ENCODE measurements at places on chromosomes 5 and 9. TPM values are rescaled to one million over a fixed set of nuclear protein-coding genes. Genes with fewer than 3 reads are reported as not detected.
A peak's percentile ranks its signal among the peaks of the same experiment; 100 is the strongest.

The CFAP90 gene
- polyA plus RNA-seq, result 4.2 TPM

The CTNND2 gene
- polyA plus RNA-seq, result 0.68 TPM

The OBP2B gene
- not detected for polyA plus RNA-seq

The ABO gene
- polyA plus RNA-seq, result 29.2 TPM

The SPINK13 gene
- 0.23 TPM for polyA plus RNA-seq

The MARVELD2 gene
- polyA plus RNA-seq, result 2.0 TPM

The CCL27 gene
- polyA plus RNA-seq, result 0.66 TPM

The INSL4 gene
- not detected for polyA plus RNA-seq

The RANBP17 gene
- 15.4 TPM for polyA plus RNA-seq

The ZNF782 gene
- 8.3 TPM for polyA plus RNA-seq

The SREK1IP1 gene
- 16.1 TPM for polyA plus RNA-seq

The TTC33 gene
- polyA plus RNA-seq, result 22.0 TPM

The OLFM1 gene
- polyA plus RNA-seq, result 4.6 TPM

DNA sequence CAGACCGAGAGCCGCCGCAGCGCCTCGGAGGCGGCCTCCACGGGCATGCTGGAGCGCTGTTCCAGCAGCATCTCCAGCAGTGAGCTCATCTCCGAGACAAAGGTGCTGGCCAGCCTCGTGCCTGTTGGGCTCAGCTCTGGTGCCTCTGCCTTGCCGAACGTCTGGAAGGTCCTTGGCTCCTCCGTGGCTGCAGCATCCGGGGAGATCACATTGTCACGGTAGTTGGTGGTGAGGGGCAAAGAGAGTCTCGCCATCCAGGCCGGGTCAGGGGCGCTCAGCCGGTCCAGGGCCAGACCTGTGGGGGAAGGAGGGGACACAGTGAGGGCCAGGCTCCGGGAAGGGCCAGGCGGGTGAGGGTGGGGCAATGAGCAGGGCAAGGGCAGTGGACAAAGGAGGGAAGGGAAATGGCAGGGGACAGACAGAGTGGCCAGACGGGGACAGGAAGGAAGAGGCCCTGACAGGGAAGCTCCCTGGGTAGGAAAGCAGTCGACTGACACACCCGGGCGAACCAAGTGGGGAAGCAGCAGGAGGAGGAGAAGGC is 12.4 kb downstream of the PCDH12 start:
- DNase-seq, result no peak

GRCh38 chr9:129258124-129258822 is 80.2 kb upstream of the IER5L start:
- DNase-seq, result peak; percentile 79

DNA sequence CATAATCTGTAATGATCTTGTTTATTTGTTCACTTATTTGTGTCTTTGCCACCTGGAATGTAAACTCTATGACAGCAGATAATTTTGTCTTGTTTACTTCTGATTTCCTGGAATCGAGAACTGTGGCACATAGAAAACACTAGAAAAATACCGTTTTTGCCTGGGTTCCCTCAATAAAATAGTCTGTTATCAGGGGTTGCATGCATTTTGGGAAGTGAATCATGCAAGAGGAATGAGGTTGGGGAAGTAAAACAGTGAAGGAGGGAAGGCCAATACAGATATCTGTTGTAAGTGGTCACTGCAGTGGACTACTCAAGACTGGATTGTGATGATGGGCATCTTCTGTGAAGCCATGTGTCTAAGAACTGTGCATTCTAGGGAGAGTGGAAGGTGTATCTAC is 45.2 kb upstream of the IL6ST start:
- no peak for DNase-seq

GRCh38 chr9:70420441-70421271 is 6.2 kb upstream of the KLF9 start:
- DNase-seq, result peak; percentile 74

- DNase-seq, result peak; percentile 21
Measured at GRCh38 chr5:140926443-140927227, 536 bp downstream of the PCDHAC1 start.

- DNase-seq, result no peak
Measured at GRCh38 chr9:109316207-109316640, 4.6 kb downstream of the EPB41L4B start.

DNA sequence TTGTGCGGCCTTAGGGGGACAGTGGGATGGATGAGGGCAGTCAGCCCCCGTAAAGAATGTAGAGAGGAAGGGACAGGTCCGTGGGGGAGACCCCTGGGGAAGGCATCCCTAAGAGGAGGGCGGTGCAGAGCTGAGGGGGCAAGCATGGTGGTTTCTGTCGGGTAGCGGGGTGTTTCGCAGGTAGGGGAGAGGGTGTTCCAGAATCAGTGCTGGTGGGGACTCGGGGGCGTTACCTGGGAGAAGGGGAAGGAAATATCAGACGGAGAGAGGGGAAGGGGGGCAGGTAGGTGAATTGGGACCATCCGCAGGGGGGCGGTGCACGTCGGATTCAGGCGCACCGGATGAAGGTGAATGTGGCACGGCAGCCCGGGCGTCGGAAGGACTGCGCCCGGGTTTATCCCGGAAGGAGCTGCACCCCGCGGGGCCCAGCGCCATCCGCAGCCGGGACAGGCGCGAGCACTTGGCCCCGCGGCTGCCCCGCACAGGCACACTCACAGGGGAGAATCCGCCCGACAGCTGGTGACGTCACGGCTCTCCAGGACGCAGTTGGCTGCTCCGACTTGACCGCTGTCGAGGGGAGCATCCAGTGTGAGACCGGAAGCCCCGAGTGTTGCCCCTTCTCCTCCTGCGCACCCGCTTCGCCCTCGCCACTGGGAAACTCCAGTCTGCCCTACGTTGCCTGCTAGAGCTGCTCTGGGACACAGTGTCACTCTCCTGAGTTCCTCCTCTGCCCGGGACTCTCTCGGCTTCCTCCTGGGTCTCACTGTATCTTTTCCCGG is 1.3 kb downstream of the CD72 start:
- DNase-seq, result no peak

GRCh38 chr5:38258319-38259061 is at the start of gene EGFLAM:
Gene EGFLAM, plus strand, starts transcription at chr5:38258559. Its CDS starts 196 bp downstream, at chr5:38258755.
- DNase-seq, result no peak

- DNase-seq, result no peak
Measured at GRCh38 chr5:41009232-41009631, 61.9 kb downstream of the MROH2B start.

DNA sequence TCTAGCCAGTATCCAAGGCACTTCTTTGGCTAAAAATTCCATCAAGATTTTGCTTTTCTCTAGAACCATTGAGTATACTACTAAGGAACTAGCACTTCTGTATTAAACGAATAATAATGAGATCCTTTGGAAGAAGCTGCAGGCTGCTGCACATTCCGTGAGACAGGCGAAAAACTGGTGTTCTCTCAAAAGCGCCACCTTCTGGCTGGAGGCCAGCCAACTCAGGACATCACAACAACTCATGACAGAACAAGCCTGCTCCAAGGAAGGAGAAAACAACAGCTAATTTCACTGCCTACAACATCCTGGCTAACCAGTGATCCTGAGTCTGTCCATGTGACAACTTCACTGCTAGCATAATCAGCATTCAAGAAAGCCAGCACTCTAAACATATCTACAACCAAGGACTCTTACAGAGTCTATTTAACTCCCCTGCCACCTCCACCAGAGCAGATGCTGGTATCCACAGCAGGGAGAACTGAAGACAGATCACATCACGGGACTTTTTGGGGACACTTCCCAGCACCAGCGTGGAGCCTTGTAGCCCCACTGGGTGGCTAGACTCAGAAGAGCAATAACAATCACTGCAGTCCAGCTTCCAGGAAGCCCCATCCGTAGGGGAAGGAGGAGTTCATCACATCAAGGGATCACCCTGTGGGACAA is 150.5 kb downstream of the YTHDC2 start:
- DNase-seq, result no peak

GRCh38 chr9:118306801-118307200 is 602.6 kb downstream of the TLR4 start:
- no peak for DNase-seq

DNA sequence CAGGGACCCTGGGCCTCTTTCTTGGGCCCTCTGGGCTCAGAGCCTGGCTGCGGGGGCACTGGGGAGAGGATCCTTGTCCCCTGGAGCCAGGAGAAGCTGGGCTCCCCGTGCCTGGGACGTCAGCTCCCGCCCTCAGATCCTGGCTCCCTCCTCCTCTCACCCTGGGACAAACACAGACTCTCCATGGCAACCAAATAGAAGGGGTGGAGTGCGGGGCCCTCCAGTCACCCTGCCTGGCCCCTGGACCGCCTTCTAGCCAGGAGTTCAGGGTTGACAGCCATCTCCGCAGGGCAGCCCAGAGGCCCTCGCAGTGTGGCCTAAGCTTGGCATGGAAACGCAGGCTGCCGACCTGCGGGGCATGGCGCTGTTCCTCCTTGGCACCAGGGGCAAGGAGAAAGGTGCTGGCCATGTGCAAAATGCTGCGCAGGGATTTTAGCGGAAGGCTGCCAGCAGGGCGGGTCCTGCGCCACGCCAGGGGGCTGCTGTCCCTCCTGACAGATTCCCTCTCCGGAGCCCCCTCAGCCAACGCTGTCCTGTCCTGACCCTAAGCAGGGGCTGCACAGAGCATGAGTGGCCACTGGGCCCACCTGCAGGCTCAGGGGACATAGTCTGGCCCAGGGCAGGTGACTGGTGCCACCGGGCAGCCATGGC is 1.0 kb downstream of the ZDHHC11 start:
- no peak for DNase-seq

- DNase-seq, result no peak
Measured at GRCh38 chr9:27496135-27496504, 28.0 kb upstream of the IFNK start.

GRCh38 chr9:133134388-133135145 is 13.5 kb upstream of the RALGDS start:
- DNase-seq, result no peak

- no peak for DNase-seq
Measured at GRCh38 chr5:96741891-96742309, 65.8 kb downstream of the ERAP1 start.

- DNase-seq, result no peak
Measured at GRCh38 chr9:13569602-13570067, 290.1 kb upstream of the MPDZ start.

- DNase-seq, result no peak
Measured at GRCh38 chr5:139361835-139362429, 20.3 kb downstream of the PAIP2 start.

- no peak for DNase-seq
Measured at GRCh38 chr9:100084734-100085133, 14.1 kb downstream of the ERP44 start.

- peak; percentile 50 for DNase-seq
Measured at GRCh38 chr9:109585796-109586195, 87.7 kb upstream of the PTPN3 start.

- no peak for DNase-seq
Measured at GRCh38 chr9:120845255-120845654, 2.5 kb upstream of the PSMD5 start.

DNA sequence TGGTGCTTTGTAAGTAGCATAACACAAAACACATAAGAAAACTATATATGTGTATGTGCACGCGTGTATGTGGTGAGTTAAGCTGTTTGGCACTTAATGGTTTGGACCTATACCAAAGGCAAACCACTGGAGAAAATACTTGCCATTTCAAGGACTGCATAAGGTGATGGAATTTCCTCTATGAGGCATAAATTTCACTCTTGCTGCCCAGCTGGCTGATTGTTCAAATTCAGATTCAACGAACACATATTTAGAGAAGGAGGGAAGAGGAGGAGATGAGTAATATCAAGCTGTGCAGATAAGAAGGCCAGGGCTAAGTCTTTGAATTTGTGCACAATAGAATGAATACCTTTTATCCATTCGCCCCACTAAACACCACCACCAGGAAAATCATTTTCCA is 470.6 kb upstream of the MPDZ start:
- DNase-seq, result no peak

DNA sequence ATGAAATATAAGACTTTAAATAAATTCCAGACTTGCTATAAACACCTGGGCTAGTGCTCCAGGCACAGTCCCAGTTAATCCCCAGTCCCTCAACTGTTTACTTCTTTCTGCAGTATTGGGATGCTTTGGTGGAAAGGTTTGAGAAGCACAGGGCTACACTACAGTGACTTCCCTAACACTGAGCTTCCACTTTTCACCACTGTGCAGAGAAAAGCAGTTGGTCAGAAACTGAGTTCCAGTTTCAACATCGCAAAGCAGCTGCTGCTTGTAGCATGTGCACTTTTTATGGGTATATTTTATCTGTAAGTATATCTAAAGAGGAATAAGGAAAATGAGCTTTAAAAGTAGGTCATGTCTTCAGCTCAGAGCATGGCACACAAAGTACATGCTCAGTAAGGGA is 339.7 kb downstream of the NTRK2 start:
- no peak for DNase-seq

- no peak for DNase-seq
Measured at GRCh38 chr5:111741278-111741677, 15.7 kb downstream of the NREP start.

- no peak for DNase-seq
Measured at GRCh38 chr5:1288439-1289335, 6.2 kb downstream of the TERT start.

DNA sequence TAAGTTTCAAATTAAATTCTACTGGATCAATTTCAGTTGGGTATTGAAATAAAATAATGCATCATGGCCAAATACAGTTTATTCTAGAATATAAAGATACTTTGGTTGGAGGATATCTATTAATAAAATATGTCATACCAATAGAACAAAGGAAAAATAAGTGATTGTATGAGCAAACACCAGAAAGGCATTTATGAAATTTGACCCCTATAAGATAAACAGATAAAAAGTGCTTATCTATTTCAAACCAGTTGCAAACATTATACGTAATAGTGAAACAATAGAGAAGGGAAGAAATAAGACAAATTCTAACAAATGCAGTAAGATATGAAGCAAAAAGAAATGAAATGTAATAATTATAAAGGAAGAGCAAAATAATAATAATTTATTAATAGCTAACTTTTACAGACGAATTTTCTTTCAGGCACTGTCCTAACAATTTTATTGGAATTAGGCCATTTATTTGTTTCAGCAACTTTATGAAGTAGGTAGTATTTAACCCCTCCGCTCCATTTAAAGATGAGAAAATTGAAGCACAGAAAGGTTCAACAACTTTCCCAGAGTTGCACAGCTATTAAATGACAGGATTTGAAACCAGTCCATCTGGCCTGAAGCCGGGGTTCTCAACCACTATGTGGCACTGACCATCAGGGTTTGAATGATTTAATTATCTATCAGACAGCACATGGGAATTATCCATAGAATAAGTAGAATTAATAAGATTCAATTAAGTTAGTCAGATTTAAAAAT is 20.8 kb downstream of the ANKRD55 start:
- no peak for DNase-seq

DNA sequence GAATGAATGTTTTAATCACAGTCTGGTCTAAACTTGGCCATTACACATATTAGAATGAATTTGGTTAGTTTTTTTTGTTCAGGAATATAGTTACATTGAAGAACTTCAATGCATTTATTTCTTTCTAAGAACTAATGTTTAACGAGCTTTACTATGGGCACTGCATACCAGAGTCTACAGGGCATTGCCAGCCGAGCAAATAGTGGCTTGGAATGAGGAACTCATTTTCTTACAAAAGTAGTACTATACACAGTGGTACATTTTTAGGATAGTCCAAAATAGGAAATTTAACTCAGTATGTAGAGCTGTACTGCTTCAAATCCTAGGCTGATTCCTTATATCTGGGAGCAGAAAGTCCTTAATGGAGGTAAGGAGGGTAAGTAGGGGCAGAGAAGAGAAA is 155.4 kb downstream of the CARTPT start:
- no peak for DNase-seq

All from left renal pelvis (tissue), 4 donors.